ENCODE measurements at places on chromosomes 11 and 22. TPM values are rescaled to one million over a fixed set of nuclear protein-coding genes. Genes with fewer than 3 reads are reported as not detected.
A peak's percentile ranks its signal among the peaks of the same experiment; 100 is the strongest.

INS gene
- total RNA-seq: not detected

OR52A1 gene
- total RNA-seq: not detected

PDE2A gene
- 12.6 TPM for total RNA-seq

MICAL2 gene
- 49.0 TPM for total RNA-seq

CAPN1 gene
- 225 TPM for total RNA-seq

DNA sequence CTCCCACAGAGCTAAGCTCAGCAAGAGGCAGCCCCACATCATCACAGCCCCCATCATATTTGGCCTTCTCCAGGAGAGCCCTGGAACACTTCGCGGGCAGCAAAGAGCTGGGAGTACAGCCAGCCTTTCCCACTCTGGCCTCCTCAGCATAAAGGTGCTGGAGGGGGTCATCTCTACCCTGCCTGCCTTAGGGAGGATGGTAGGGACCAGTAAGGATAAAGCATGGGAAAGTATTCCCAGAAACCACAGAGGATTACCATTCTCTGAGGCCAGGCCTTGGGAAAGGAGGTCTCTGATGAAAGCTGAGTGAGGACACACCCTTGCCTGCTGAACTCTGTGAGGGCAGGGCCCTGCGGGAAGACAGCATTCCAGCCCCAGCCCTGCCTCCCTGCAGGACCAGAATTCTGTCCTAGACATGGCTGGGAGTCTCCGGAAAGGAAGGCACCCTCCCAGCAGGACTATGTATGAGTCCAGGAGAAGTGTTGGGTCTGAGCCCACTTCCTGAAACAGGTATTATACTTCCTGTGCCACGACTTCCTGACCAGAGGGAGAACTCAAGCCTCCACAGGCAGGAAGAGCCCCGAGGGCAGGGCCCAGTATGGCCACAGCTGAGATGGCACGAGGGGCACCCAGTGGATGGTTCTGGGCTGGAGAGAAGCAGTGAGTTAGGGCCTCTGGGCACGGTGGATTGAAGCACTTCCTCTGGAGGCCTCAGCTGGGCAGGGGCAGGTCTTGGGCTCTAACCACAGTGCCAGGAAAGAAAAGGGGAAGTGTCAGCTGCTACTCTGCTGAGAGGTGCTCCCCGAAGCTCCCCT, 12.9 kb upstream of the CASTOR1 start:
- H3K27ac ChIP-seq: peak overlapping the region; percentile 94
- H3K36me3 ChIP-seq: peaks cover 8% of the 10 kb centered on the region

GRCh38 chr22:35641494-35642120, 6.6 kb upstream of the APOL6 start:
- H3K27me3 ChIP-seq: no peaks in the 10 kb centered on the region
- no peak overlapping the region for H3K4me3 ChIP-seq
- H3K36me3 ChIP-seq: no peaks in the 10 kb centered on the region
- no peak for DNase-seq

GRCh38 chr11:27388869-27389268, 25.9 kb upstream of the CCDC34 start:
- H3K4me1 ChIP-seq: no peaks in the 10 kb centered on the region
- H3K27me3 ChIP-seq: no peaks in the 10 kb centered on the region

- no peak for DNase-seq
- no peaks in the 10 kb centered on the region for H3K27me3 ChIP-seq
- no peaks in the 10 kb centered on the region for H3K36me3 ChIP-seq
- H3K27ac ChIP-seq: no peak overlapping the region
- no peak overlapping the region for H3K4me3 ChIP-seq
These were observed 46.8 kb downstream of the APIP start for GRCh38 chr11:34869425-34869824.

DNA sequence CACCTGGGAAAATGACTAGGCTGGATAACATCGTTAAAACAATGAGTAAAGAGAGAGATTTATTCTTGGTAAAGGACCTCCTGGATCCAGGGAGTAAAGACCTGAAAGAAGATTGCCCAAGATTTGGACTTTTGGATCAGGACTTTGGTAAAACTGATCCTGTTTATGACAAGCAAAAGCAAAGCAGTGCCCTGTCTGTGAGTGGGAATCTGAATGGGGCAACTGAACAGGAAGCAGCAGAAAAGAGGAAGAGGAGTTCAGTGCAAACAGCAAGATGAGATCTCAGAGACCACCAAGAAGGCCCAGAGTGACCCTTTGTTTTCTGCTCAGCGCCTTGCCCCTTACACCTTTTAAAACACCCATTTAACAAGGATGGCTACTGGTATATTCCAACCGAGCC, 122.0 kb downstream of the VPREB1 start:
- DNase-seq: no peak
- no peak overlapping the region for H3K4me3 ChIP-seq
- no peaks in the 10 kb centered on the region for H3K36me3 ChIP-seq
- no peak overlapping the region for H3K27ac ChIP-seq
- no peaks in the 10 kb centered on the region for H3K27me3 ChIP-seq

GRCh38 chr11:65884716-65885092, 3.6 kb downstream of the FIBP start:
- peaks cover 18% of the 10 kb centered on the region for H3K4me1 ChIP-seq
- peak overlapping the region; percentile 39 for H3K27ac ChIP-seq
- no peaks in the 10 kb centered on the region for H3K27me3 ChIP-seq
- DNase-seq: no peak

- no peaks in the 10 kb centered on the region for H3K27me3 ChIP-seq
- no peaks in the 10 kb centered on the region for H3K4me1 ChIP-seq
- DNase-seq: no peak
- no peak overlapping the region for H3K27ac ChIP-seq
- H3K4me3 ChIP-seq: no peak overlapping the region
- H3K36me3 ChIP-seq: no peaks in the 10 kb centered on the region
These were observed 41.8 kb upstream of the BARX2 start for GRCh38 chr11:129333873-129334272.

DNA sequence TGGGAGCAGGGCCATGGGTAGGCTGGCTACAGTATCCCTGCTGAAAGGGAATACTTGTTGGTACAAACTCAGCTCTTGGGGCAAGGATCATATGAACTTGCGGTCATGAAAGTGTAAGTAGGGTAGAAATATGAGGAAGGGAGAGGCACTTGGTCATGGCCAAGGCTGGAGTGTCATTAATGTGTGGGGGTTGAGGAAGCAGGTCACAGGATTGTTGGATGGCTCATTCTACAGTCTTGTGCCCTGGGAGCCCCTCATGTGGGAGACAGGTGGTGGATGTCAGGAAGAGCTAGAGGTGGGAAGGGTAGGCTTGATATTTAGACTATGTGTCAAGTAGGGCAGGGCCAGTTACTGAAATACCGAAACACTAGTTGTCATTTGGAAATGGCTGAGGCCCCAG, 95.5 kb downstream of the RRM1 start:
- H3K27me3 ChIP-seq: no peaks in the 10 kb centered on the region
- H3K36me3 ChIP-seq: no peaks in the 10 kb centered on the region
- no peak overlapping the region for H3K4me3 ChIP-seq
- no peak overlapping the region for H3K27ac ChIP-seq

GRCh38 chr11:58647141-58647699, 24.8 kb downstream of the CNTF start:
- no peak overlapping the region for H3K4me3 ChIP-seq
- H3K27me3 ChIP-seq: no peaks in the 10 kb centered on the region
- H3K4me1 ChIP-seq: no peaks in the 10 kb centered on the region
- no peaks in the 10 kb centered on the region for H3K36me3 ChIP-seq
- H3K27ac ChIP-seq: no peak overlapping the region
- no peak for DNase-seq

- DNase-seq: no peak
- H3K36me3 ChIP-seq: no peaks in the 10 kb centered on the region
- no peak overlapping the region for H3K27ac ChIP-seq
These were observed 274.7 kb downstream of the CASP12 start for GRCh38 chr11:104623518-104623917.

- no peaks in the 10 kb centered on the region for H3K4me1 ChIP-seq
- no peak overlapping the region for H3K27ac ChIP-seq
- no peak for DNase-seq
- H3K36me3 ChIP-seq: no peaks in the 10 kb centered on the region
These were observed 263.7 kb downstream of the NTM start for GRCh38 chr11:131633921-131634715.

Measured in esophagus squamous epithelium (tissue), 5 donors.